ENCODE measurements at places on chromosomes 1 and 21.

- DNase-seq, result peak; percentile 17
These were observed 34.5 kb downstream of the TMPRSS15 start for GRCh38 chr21:18369115-18369514.

DNA sequence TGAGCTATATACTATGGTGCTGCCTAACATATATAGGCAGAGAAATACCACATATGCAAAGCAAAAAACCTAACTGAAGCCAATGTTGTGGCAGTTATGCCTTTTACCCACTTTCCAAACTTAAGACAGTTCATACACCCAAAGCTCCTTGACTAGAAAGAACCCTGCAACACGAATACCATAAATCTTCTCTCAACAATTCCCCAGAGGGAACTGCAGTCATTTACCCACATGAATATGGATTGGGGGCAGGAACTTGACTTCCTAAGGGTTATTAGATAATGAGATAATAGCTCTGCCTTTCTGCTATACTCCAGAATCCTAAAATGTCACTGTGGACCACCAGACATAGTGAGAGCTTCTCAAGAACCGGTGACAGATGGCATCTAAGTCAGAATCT is 2.9 kb upstream of the ASPM start:
- DNase-seq, result no peak

- DNase-seq, result peak; percentile 76
These were observed 119.4 kb upstream of the F3 start for GRCh38 chr1:94660994-94661393.

- DNase-seq, result no peak
These were observed 26.6 kb downstream of the TTC39A start for GRCh38 chr1:51303751-51304251.

GRCh38 chr1:12422488-12422887 is 192.7 kb downstream of the VPS13D start:
- DNase-seq, result no peak

- no peak for DNase-seq
These were observed 106.0 kb downstream of the RAVER2 start for GRCh38 chr1:64850846-64851245.

DNA sequence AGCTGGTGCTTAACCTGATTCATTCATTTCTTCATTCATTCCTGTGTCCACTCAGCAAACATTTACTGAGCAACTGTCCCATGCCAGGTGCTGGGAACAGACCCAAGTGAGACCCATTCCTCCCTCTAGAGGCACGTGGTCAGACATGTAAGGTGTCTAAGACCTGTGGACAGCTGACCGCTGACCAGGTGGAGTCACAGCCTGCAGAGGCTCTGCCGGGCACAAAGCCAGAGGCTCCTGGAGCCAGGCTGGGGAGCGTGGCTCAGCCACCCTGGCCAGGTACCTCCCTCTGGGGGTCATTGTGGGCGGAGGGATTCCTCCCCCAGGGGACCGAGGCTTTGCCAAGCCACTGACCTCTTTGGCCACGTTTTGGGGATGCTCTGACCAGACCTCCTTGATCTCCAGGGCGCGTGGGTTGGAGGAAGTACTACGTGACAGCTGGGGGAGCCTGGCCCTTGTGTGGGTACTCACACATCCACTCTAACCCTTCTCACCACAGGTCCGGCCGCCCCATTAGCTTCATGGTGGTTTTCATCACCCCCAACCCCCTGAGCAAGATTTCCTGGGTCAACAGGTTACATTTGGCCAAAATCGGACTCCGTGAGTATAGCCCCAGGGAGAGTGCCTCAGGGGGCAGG is 100.3 kb downstream of the ARHGEF10L start:
- no peak for DNase-seq

DNA sequence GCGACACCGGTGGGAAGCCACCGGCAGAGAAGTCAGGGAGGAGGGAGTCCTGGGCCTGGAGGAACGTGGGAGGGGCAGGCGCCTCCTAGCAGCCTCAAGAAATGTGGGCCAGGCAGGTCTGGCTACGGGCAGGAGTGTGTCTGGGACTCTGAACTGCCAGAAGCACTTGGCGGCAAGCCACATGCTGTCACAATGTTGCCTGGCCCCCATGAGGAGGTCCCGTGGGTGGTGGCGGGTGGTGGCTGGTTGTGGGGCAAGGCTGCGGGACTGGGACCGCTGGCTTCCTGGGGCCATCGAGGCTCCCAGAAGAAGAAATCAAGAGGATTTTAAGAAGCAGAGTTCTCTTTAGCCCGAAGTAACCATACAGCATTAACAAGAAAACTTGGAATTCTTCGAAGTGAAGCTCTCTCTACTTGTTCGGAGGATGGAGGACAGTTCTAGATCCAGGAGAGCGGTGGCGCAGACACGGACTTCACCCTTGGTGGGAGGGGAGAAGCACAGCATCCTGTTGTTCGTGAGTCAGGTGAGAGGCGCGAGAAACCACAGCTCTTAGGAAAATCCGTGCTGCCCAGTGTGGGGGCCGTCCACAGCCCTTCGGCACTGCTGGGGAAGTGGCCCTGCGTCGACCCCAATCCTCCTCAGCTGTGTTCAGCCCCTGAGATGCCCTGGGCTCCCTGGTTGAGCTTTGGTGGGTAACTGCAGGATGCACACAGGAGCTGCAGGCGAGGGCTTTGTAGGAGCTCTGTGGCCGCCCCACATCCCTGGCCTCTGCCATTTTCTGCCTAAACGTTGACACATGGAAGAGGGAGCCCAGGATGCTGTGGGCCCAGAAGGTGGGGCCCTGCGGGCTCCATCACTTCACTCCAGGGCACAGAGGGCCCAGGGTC is 12.4 kb downstream of the SKI start:
- DNase-seq, result no peak

GRCh38 chr1:227072991-227073390 is 132.9 kb downstream of the COQ8A start:
- no peak for DNase-seq

- DNase-seq, result no peak
These were observed 649.5 kb upstream of the ADGRL2 start for GRCh38 chr1:81151206-81151605.

DNA sequence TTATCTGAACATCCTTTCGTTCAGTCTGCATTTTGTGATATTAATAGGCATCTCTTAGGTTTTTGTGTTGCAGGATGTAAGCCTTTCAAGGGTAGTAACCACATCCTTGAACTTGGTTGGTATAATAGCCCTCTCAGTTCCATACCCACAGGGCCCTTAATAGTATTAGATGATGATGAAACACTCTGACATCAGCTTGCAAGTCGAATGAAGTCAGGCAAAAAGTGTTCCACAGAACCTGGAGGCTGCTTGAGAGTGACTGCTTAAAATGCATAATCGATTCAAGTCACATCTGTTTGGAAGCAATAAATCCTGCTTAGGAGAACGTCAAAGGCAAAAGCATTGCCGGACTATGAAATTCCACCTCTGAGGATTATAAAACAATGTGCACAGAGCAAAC is 415.6 kb upstream of the KAZN start:
- DNase-seq, result no peak

GRCh38 chr1:212503714-212504113 is 71.0 kb downstream of the NENF start:
- DNase-seq, result no peak

DNA sequence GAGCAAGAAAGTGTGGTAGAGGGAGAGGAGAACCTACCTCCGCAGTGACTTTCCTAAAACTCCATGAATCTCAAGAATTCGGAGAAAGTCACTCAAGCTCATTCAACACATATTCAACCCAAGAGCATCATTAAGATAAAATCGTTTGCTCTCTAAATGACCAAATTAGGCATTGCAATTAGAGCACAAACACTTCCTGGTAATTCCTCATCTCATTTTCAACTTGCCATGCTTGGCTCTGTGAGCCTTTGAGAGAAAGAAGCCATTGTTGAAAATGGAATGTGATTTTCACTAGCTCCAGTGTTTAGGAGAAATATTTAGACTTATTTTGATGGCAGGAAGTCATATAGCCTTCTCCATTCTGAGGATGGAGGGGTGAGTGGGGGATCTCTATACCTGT is 52.5 kb downstream of the KAZN start:
- DNase-seq, result no peak

DNA sequence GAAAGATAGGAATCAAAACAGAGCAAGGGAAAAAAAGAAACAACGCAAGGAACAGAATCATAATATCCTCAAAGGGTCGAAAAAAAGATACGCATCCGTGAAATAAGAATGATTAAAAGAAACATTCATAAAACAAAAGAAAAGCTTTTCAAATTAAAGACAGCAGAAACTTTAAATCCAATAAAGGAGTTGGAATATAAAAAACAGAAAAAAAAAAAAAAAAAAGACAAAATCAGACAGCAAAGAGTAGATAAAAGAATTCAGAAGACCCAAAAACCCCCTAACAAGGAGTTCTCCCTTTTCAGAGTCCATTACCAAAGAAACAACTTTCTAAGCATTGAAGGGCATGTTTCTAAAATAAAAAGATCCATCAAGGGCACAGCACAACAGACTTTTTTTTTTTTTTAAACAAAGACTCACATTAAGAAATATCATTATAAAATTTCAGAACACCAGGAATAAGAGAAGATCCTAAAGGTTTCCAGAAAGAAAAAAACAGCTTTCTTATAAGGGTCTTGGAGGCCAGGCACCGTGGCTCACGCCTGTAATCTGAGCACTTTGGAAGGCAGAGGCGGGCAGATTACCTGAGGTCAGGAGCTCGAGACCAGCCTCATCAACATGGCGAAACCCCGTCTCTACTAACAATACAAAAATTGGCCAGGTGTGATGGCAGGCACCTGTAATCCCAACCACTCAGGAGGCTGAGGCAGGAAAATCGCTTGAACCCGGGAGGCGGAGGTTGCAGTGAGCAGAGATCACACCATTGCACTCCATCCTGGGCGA is 44.7 kb downstream of the ENAH start:
- no peak for DNase-seq

DNA sequence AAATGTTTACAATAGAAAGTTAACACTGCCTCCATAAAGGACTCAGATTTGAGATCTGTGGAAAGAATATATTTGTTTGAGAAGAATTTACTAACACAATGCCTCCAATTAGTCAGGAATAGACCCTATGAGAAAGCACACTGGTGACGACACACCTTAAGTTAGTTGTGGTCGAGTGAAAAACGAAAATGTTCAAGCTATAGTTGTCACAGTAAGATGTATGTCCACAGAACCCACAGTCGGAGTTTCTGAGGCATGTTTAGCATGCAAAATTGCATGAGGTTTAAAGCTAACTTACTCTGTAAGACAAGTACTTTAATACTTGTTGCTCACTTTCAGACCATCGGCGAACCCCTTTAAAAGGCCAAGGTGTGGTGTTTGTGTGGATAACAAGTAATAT is 69.9 kb upstream of the SIPA1L2 start:
- DNase-seq, result no peak

DNA sequence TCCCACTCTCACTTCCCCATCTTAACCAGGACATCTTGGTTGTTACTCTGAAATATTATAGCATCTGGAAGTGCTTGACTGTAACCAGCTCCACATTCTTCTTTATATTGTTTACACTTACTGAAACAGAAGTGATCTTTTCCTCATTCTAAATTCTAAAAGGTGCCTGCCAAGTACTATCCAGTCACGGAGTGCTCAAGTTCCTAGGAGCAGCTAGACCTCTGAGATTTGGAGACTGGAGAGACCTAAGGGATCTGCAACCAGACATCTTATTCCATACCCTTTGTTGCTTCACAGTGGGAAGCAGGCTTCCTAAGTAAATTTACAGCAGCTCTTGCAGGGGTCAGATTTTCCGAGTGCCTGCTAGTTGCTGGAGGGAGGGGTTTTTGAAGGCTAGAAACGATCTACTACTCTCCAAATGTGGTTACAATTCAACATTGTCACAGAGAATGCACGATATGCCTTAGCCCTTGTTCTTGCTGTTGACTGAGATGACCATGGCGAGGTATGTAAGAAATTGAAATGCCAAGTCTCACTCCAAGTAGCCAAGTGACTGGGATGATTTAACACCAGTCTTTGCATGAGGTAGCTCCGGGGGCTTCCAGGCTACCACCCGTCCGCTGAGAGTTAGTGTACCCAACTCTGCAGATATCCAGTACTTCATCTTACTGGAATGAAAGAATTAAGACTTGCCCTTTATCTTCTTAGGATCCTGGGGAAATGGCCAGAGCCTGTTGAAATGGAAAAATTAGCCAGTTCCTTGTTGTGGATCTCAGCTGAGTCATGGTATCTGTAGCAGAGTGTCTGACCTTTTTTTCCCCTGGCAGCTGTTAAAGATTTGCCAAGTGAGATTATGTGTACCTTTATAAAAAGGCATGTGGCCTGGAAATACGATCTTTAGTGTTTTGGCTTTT is 150.8 kb downstream of the MAST2 start:
- peak; percentile 46 for DNase-seq

DNA sequence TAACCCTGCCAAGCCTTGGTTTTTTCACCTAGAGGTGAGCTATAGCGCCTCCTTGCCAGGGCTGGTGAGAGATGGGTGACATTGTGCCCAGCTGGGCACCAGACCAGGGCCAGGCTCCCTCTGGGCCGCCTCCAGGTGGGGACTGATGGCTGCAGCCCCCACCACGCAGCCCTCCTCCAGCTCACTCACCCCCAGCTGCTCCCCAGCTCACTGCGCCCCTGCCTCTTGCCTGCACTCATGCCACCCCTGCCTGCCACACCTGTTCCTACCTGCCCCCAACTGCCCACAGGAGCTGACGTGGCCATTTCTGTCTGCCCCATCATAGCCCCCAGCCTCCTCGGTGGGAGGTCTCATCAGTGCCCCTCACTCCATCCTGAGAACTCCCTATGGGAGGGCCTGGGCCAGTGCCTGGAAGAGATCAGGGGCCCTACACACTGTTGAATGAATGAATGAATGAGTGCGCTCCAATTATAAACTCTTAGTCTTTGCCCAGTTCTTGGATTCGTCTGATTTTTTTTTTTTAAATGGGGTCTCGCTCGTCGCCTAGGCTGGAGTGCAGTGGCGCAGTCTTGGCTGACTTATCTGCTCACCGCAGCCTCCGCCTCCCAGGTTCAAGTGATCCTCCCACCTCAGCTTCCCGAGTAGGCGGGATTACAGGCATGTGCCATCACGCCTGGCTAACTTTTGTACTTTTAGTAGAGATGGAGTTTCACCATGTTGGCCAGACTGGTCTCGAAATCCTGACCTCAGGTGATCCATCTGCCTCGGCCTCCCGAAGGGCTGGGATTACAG is 26.4 kb upstream of the VPS13D start:
- no peak for DNase-seq

GRCh38 chr1:169523904-169524303 is 38.2 kb upstream of the SLC19A2 start:
- no peak for DNase-seq

GRCh38 chr1:9243066-9243739 is 8.6 kb downstream of the H6PD start:
- DNase-seq, result no peak

- no peak for DNase-seq
These were observed 57.7 kb downstream of the DMAP1 start for GRCh38 chr1:44270686-44271628.

- DNase-seq, result peak; percentile 35
These were observed 10.5 kb downstream of the BRINP2 start for GRCh38 chr1:177181280-177181630.

GRCh38 chr1:179077396-179077795 is 4.5 kb upstream of the TOR3A start:
- no peak for DNase-seq

GRCh38 chr1:62809788-62810187 is 25.9 kb downstream of the ATG4C start:
- no peak for DNase-seq
